ENCODE measurements at places on chromosomes 16 and 17.

- DNase-seq, result no peak
Measured at GRCh38 chr16:19846436-19846835, 38.2 kb downstream of the GPRC5B start.

DNA sequence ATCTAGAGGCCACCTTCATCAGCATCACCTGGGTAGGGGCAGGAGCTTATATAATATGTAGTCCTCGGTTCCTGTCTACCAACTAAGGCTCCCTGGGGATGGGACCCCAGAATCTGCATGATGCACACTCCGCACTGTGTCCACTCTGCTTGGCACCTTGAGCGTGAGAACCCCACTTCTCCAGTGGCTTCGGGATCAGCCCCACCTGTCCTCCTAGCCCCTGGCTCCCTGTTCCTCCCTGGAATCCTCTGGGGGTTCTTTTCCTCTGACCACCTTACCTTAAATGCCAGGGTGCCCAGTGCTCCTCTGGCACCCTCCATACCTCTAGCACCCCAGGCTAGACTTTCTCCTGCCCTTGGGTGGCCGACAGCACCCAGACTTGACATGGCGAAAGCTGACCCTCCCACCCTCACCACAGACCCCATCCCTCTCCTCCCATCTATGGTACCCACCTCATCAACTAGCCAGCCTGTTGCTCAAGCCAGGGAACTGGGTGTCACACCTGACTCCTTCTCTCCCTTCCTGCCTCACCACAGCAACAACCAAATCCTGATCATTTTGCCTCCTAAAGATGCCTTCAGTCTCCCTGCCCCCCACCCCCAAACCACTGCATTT, 2.8 kb upstream of the NXPH3 start:
- no peak for DNase-seq

- DNase-seq, result no peak
Measured at GRCh38 chr17:48995974-48996721, 1.0 kb upstream of the IGF2BP1 start.

- DNase-seq, result no peak
Measured at GRCh38 chr16:89146211-89147005, 25.1 kb upstream of the CDH15 start.

GRCh38 chr17:30378241-30378824, 394 bp upstream of the CPD start:
- no peak for DNase-seq

GRCh38 chr17:4393806-4394205, 27.3 kb upstream of the UBE2G1 start:
- DNase-seq, result no peak

GRCh38 chr16:30394592-30395154, 547 bp upstream of the ZNF48 start:
- DNase-seq, result no peak

GRCh38 chr17:11388054-11388453, 147.0 kb downstream of the SHISA6 start:
- DNase-seq, result no peak

DNA sequence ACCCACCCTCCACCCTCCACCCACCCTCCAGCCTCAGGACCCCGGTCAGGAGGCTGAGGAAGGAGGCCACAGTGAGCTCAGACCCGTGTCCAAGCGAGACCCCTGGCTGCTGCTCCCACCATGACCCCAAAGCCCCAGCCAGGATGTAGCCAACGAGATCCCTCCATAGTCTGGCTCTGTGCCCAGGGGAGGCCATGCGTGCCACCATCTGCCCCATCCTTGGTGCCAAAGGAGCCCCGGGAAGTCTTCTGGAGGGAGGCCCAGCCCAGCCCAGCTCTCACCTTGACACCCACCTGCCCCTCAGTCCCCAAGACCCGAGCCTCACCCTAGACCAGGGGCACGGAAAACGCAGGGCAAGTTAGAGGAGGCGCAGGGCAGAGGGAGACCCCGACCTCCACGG, 34.2 kb downstream of the PIEZO1 start:
- no peak for DNase-seq

DNA sequence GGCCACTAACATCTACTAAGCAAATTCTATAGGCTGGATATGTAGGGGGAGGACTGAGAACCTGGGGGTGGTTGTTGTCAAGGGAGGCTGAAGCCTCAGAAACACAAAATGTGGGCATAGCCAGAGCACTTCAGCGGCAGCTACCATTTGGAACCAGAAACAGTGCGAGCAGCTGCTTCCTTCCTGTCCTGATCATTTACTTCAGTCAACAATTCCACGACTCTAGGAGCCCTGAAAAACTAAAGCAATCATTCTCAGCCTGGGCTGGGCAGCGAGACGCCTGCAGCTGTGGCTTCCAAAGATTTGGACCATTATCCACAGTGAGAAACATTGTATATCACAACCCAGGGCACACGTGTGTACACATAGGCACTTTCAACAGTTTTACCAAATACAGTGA, 93.9 kb upstream of the WSCD1 start:
- DNase-seq, result no peak

- no peak for DNase-seq
Measured at GRCh38 chr16:66920299-66920590, 1.6 kb upstream of the CDH16 start.

DNA sequence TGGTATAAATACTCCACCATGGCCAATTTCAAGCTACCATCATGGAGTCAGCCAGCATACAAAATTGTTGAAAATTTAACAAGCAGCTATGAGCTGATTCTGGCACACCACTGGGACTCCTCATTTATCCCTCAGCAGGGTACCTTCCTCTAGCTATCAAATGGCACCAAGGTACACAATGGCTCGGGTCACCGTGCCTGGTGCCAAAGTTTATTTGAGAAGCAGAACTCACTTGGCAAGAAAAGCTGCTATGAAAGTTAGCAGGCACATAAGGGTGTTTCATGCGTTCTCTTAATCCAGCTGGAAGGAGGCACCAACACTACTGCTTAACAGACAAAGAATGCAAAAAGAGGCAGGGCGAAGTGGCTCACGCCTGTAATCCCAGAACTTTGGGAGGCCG, 51.6 kb downstream of the IKZF3 start:
- DNase-seq, result no peak

DNA sequence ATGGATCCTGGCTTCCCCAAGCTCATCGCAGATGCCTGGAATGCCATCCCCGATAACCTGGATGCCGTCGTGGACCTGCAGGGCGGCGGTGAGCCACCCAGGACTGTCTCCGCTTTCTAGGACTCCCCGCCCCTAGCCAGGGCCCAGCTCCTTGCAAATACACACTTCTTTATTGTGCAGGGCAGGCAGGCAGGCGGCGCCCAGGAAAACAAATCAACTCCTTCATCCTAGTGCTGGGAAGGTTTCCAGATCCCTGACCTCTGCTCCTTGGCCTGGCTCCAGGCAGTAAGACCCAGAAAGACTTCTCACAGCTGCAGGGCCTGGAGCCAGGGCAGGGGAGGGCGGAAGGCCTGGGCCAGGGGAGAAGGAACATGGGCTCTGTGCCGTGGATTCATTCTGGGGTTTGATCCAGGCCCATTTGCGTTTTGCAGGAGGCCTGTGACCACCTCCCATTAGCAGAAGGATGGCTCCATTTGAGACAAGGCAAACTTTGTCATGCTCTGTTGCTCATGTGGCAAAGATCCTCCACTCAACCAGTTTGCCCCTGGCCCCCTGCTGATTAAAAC, 6.0 kb upstream of the LPCAT2 start:
- peak; percentile 90 for DNase-seq

- no peak for DNase-seq
Measured at GRCh38 chr17:28747051-28747691, 3.4 kb downstream of the TRAF4 start.

DNA sequence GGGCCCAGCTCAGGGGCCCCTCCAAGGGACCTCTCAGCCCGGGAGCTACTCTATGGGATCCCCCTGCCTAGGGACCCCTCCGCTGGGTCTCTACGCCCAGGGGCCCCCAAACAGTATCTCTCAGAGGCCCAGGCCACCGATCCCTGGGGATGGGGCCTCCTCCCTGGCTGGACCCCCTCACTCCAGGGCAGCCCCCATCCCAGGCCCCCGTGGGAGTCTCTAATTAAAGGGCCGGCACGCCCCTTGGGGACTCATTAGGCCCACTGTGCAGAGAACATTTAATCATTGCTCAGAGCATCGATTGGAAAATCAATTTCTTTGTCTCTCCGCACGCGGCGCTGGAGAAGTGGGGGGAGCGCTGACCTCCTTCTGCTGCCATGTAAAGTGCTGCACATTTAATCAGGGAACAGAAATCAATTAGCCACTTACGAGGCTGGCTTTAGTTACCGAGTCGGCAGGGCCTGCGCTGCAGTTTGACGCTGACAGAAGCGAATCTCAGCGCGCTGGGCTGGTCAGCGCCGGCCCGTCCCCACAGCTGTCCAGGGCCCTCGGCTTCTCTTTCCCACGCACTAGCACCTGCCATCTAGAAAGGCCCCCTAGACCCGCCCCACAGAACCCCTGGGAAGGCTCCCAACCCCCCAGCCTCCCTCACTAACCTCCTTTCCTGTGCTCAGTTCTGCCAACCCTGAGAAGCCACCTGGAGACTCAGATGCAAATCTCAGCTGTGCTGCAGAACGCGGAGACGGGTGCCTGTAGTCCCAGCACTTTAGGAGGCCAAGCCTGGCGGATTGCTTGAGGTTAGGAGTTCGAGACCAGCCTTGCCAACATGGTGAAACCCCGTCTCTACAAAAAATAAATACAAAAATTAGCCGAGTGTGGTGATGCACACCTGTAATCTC, 20.2 kb upstream of the C1QL1 start:
- no peak for DNase-seq

DNA sequence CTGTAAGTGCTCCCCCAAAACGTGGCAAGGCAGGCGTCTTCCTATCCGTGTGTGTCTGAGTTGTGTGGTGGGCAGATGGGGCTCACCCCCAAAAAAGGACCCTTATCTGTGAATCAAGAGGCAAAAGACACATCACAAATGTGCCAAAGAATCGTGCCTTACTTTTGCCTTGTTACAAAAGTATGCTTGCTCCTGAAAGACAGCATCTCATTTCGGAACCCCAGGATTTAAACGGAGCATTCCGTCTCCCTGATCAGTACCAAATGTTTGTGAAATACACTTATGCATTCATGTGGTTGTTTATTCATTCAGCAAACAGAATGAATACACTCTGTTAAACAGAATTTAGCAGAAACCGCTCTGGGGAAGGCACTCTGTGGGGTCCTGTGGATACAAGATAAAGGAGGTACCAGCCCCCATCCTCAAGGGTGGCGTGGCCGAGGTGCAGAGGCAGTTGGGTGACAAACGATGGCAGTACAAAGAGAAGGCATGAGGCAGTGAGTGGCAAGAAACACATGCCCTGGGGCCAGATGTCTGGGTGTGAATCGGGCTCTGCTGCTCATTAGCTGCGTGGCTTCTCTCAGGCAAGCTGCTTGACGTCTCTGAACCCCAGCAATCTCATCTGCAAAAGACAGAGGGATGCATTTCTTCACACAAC, 654 bp downstream of the WFDC1 start:
- no peak for DNase-seq

GRCh38 chr17:70542876-70543275, 373.5 kb downstream of the KCNJ2 start:
- DNase-seq, result no peak

DNA sequence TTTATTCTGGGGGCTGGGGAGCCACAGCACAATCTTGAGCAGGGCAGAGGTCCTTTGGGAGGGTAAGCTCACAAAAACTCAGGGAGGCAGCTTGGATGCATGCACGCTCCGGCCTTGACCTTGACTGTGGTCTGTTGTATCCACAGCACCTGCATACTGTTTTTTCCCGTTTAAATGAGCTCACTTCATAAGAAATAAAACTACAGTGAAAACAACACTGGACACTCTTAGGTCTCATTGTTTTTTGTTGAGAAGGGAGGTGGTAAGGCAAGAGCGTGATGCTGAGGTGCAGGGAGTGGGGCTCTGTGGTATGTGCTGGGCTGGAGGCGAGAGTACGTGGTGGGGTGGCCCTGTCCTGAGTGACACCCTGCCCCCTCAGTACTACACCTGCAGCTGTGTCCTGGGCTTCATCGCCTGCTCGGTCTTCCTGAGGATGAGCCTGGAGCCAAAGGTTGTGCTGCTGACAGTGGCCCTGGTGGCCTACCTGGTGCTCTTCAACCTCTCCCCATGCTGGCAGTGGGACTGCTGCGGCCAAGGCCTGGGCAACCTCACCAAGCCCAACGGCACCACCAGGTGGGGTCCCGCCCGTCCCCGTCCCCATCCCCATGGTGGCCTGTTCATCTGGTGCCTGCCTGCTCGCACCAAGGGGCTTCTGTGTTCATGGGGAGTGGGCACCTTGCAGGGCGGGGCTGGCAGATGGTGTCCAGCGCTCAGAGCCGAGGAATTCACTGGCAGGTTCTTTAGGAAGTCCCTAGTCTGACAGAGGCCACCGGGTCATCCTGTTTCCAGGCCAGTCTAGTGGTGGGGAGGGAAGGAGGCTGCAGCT, 44.2 kb downstream of the ADCY7 start:
- no peak for DNase-seq

GRCh38 chr17:77959926-77960521, 1.5 kb downstream of the TNRC6C start:
- DNase-seq, result no peak

DNA sequence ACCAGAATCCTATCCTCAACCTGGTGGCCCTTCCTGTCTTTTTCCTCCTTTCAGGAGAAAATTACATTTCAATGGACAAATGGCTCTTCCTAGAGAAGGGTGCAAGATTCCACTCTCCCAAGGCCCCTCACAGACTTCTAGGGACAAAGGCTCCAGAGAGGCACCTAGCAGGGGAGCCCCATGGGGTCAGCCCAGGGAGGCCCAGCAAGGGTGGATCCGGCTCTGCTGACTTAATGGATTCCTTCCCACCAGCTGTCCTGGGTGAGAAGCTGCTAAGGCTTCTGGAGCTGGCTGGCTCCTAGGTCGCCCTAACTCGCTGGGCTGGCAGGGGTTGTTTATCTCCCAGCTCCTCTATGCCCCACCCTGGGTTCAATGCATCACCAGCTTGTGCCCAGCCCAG, 152.4 kb downstream of the ZNF423 start:
- DNase-seq, result no peak

GRCh38 chr17:39484178-39484577, 22.9 kb downstream of the CDK12 start:
- no peak for DNase-seq

GRCh38 chr16:8882725-8883377, 700 bp downstream of the LITAFD start:
- DNase-seq, result no peak
